ENCODE measurements at places on chromosomes 5 and 9.

- no peak for DNase-seq
Observed at GRCh38 chr5:157900644-157901043, 41.7 kb upstream of the CLINT1 start.

GRCh38 chr9:123584202-123585176, 228.5 kb downstream of the CRB2 start:
- no peak for DNase-seq

GRCh38 chr5:139731281-139731680, 64.3 kb upstream of the PSD2 start:
- no peak for DNase-seq

DNA sequence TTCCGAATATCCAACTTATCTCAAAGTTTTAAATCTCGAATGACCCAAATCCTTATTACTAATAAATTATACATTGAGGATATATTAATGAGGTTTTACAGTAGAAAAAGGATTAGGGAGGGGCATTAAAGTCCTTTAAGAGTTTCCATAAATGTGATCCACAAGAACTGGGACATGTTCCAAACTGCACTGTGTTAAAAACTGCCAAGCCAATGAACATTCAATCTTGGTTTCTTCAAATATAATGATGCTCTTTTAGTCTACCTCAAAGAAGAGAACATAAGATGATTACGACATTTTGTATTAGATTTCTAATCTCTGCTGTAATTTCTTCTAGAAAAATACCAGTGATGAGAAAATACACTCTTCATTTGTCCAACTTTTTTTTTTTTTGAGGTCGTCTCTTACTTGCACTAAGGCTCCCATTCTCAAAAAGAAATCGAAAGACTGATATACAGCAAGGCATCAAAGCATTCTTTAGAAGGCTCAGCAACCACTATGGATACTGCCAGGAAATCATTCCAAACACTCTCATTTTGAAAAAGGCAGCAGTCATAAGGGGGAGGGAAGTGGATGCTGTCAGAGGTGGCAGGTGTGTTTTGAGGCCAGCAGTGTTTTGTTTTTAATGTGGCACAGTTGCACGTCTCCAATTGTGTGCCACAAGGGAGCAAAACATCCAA, 1.7 kb downstream of the PTAR1 start:
- no peak for DNase-seq

DNA sequence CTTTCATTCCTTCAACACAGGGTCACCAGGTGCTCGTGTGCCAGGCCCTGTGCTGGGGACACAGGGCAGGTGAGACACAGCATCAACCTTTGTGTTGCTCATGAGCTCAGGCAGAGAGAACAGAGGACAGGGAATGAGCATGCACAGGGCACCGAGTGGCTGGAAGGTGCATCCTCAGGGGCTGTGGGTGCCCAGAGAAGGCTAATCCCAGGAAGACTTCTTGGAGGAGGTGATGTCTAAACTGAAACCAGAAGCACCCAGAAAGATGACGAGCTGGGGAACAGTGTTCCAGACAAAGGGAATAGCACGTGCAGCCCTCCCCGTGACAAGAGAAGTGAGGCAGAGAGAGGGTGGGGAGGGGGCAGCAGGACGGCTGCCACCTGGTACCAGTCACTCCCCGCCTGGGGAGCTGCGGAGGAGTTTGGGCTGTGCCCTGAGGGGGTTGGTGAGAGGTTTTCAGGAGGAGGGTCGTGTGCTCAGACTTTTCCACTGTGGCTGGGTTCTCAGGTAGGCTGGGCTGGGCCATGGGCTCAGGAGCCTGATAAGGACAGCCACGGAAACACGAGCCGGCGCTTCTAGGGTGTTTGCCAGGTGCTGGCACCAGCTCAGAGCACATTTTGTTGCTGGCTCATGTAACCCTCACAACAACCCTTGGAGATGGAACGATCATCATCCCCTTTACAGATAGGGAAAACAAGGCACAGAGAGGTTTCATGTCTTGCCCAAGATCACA, 46.0 kb downstream of the HMCN2 start:
- no peak for DNase-seq

GRCh38 chr5:154199263-154199662, 8.7 kb downstream of the GALNT10 start:
- no peak for DNase-seq

- no peak for DNase-seq
Observed at GRCh38 chr5:157479612-157480510, 19.8 kb downstream of the NIPAL4 start.

DNA sequence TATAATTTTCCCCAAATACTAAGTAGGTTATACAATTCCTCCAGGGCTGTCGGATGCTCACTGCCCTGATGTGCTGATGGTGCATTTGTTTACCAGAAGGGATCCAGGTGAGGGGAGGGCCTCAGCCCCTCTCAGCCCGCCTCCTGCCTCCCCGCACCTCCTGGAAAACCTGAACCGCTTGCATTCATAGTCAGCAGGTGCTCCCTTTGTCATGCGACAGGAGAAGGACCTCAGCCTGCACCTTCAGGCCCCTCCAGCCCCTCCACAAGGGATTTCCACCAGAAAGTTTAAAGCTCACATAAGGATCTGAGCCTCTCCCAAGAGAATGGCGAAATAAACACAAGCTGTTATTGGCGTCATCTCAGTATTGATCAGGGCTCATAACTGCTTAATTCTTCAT, 36.5 kb upstream of the NTNG2 start:
- DNase-seq = no peak

GRCh38 chr9:17389026-17389425, 189.8 kb upstream of the SH3GL2 start:
- no peak for DNase-seq

- no peak for DNase-seq
Observed at GRCh38 chr9:69583645-69584234, 88.4 kb downstream of the APBA1 start.

DNA sequence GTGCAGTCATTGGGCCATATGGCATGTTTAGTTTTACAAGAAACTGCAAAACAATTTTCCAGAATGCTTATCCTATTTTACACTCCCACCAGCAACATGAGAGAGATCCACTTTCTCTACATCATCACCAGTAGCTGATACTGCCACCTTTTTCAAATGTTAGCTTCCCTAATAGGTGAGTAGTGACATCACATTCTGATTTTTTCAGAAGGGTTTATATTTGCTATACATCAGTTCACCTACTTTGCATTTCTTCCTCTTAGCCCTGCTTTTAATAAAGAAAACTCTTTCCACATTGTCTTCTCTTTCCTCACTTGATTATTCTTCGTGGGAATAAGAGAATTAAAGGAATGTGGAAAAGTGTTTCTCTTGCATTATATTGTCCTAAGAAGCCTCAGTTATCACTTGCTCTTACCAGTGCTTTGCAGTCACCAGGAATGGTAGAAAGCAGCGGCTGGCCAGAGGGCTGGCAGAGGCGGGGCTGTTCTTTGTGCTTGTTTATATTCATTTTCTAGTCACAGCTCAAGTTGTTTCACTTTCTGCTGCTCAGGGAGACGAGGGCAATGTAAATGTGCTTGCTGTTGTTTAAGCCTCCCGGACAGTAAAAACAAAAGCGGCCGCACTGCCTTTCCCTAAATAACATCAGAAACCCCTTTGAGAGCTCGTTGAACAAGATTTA, 164.8 kb downstream of the HSD17B3 start:
- DNase-seq = no peak

GRCh38 chr5:137498736-137499505, at the start of gene SPOCK1:
SPOCK1 (minus strand) TSS chr5:137499326.
- DNase-seq = peak; percentile 35

DNA sequence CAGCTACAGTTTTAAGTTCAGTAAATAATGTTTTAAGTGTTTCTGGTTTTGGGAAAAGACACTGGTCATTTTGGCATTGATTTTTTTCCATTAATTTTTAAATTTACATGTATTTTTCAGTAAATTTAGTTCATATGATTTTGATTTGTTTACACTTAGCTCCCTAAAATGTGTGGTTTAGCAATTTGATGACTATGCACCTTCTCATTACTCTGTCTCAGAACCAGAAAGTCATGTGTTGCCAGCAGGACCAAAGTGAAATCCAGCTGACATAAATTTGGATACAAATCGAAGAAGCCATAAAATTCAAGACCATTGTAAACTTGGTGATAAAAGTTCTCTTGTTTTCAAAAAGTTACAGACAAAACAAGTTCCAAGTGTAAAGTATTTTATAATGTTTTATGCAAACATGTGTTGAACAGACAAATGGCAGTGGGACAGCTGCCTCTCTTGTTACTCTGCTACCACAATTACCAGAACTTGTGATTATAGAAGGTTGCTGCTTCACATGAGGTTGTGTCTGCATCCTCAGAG, 354.8 kb downstream of the NR2F1-AS1 start:
- DNase-seq = no peak

- no peak for DNase-seq
Observed at GRCh38 chr5:62707563-62707962, 128.9 kb downstream of the LRRC70 start.
